ENCODE measurements at places on chromosomes 4 and X. TPM values are rescaled to one million over a fixed set of nuclear protein-coding genes. Genes with fewer than 3 reads are reported as not detected.

- no peaks in the 10 kb centered on the region for H3K4me1 ChIP-seq
- no peaks in the 10 kb centered on the region for H3K36me3 ChIP-seq
- DNase-seq, result no peak
- peaks cover 9% of the 10 kb centered on the region for H3K27me3 ChIP-seq
- no peak overlapping the region for H3K27ac ChIP-seq
These were observed 21.7 kb upstream of the MFAP3L start for GRCh38 chr4:170047771-170048354.

The ZNF141 gene
- 35.1 TPM for total RNA-seq

- DNase-seq, result no peak
- no peak overlapping the region for H3K27ac ChIP-seq
- H3K4me1 ChIP-seq, result peaks cover 5% of the 10 kb centered on the region
- no peaks in the 10 kb centered on the region for H3K36me3 ChIP-seq
- no peaks in the 10 kb centered on the region for H3K27me3 ChIP-seq
These were observed 49.9 kb upstream of the NFKB1 start for GRCh38 chr4:102451266-102451665.

- H3K4me3 ChIP-seq, result no peak overlapping the region
- no peaks in the 10 kb centered on the region for H3K36me3 ChIP-seq
- H3K4me1 ChIP-seq, result no peaks in the 10 kb centered on the region
- no peak for DNase-seq
These were observed 131.5 kb upstream of the FAT1 start for GRCh38 chr4:186855111-186855510.

All from spleen (tissue), 13 donors.